ENCODE measurements at places on chromosomes 3 and 15. TPM values are rescaled to one million over a fixed set of nuclear protein-coding genes. Genes with fewer than 3 reads are reported as not detected.

- no peak for DNase-seq
Measured at GRCh38 chr15:35061161-35061824, 23.8 kb downstream of the NANOGP8 start.

DNA sequence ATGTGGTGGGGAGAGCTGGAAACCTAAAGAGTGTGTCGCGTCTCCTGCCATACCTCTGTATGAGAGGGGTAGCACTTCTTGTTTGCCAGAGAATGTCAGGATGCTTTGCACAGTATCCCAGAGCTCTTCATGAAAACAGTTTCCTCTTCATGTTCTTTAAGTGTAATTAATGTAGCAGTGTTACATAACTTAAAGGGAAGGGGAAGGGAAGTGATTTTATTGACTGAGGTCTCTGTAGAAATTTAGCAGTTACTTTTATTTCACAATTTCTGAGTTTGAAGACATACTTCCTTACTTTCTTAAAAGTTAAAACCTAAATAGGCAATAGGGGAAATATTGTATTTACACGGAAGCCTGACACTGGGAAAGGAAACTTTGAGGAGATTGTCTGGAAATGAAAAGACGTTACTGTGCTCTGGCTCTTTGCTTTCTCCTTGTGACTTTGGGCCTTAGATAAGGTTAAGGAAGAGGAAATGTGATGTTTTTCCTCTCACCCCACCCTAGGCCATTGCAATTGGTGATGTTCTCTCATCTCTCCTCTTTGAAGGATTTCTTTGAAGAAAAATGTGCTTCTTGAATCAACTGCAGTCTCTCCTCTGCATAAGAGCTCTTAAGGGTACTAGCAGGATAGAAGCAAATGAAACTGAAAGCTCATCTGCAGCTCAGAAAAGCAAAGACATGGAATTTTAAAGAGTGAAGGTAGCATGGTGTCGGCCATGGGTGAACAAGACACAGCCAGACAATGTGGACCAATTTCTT, 6.0 kb downstream of the NXPE3 start:
- no peak for DNase-seq

DNA sequence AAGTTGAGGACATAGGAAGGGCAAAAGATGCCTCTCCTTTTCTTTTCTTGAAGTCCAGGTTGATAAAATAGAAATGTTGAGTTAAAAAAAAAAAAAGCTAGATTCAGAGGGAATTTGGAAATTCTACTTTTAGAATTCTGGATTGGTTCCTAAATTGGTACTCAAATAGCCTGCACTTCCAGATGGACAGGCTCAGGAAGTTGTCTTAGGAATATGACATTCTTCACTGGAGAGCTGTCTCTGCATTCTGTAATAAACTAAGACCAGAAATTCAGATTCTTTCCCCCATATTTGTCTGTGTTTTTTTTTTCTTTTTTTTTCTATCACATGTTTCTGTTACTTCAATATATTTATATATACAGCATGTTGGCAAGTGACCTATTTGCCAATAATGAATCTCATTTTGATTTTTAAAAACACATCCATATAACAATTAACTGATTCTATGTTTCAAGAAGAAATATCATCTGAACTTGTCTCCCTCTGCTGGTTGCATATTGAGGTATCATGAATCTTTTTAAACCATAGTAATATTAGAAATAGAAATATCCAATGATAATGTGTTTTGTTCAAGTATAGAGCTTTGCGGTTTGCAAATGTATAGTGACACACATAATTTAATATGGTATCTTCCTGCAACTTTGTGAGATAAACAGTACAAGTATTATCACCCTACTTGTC, 8.5 kb upstream of the LSAMP start:
- no peak for DNase-seq

GRCh38 chr3:162171970-162172369, 675.4 kb downstream of the OTOL1 start:
- DNase-seq = no peak

GRCh38 chr3:45965653-45966052, 22.4 kb downstream of the CXCR6 start:
- DNase-seq = no peak

DNA sequence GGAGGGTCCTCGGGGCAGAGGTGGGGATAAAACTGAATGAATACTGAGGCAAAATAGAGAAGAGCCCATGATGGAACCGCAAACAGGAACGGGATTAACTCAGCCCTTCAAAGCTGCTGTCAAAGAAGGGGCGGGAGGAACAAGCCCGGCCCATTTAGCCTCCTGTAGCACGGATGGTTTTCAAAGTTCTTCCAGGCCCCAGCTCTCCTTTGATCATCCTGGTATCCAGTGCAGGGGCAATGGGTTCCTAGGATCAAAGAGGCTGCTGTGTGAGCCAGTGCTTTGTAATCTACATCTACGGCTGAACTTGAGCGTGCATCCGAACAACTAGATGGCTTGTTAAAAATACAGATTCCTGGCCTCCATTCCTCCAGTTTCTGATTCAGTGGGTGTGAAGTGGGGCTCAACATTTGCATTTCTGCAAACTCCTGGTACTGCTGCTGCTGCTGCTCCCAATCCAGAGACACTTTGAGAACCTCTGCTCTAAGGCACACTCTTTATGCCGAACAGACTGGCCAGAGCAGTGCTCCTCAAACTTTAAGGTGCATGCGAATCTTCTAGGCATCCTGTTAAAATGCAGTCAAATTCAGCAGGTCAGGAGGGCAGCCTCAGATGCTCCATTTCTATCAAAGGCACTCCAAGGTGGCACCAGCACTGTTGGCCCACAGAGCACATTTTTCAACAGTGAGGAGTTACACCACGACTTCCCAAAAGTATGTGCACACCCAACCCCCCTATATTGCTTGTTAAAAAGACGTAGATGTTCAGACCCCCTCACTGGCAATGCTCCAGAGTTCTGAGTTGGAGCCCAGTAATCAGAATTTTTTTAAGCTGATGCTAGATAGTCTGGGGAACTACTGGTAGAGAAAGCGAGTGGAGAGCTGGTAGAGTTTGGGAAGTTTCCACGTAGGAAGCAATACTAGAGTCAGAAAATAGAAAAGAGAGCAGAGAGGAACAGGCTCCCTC, 5.6 kb downstream of the GALNT15 start:
- DNase-seq = no peak

ARPP21 gene
- 0.06 TPM for polyA plus RNA-seq

RPS27L gene
- polyA plus RNA-seq = 70.6 TPM

CHL1 gene
- polyA plus RNA-seq = 1.0 TPM

Data from heart right ventricle (tissue), 16 donors.